Mesothelial cell of epicardium (in vitro differentiated cells): ENCODE measurements at places on chromosomes 3 and 15.

DNA sequence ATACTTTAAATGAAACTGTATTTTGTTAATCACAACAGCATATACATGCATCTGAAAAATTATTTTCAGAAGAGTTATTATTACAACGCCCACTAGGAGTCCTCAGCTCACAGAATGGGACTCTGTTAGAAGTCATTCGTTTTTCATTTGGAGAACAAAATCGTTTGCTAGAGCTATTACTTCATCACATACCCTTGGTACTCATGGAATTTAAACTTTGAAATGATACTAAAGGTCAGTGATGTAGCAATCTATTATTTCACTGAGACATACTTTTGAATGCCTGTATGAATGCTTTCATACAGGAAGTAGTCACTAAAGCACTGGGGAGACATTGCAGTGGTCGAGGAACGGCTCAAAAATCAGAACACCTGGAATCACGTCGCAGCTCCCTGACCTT lies 198.1 kb downstream of the MBNL1 start:
- DNase-seq: no peak

DNA sequence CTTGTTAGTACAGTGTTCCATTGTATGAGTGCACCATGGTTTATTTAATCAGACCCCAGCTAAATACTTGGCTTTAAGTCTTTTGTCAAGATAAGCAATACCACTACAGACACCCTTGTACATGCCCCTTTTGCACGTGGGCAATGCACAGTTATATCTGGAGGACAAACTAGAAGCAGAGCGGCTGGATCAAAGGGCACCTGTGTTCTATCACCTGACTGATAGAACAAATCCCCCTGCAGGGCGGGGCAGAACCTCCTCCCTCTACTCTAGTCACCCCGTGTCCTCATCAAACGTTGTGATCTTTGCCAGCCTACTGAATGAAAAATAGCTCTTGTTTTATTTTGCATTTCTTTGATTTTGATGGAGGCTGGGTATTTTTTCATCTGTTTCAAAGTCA lies 314.9 kb downstream of the TLE3 start:
- DNase-seq: no peak

DNA sequence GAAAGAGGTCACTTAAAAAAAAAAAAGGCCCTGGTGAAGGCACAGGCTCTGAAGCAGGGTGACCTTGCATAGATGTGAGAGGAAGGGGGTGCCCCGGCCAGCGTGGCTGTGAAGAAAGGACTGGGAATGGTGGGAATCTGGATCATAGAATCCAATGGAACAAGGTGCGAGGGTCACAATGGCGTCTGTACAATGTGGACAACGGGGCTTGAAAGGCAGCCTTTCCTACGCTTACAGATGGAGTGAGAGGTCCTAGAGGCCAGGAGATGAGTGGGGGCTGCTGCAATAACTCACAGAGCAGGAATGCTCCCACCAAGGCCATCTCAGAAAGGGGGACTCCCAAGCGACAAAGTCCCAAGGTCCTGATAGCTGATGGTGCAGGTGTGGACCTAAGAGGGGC lies 162.2 kb downstream of the ATP10A start:
- DNase-seq: no peak

GRCh38 chr3:16523778-16524177 lies 10.3 kb upstream of the RFTN1 start:
- DNase-seq: no peak

GRCh38 chr3:41239587-41239986 lies 40.3 kb downstream of the CTNNB1 start:
- no peak for DNase-seq

GRCh38 chr15:48440084-48440483 lies 108.9 kb downstream of the DUT start:
- DNase-seq: no peak

- no peak for DNase-seq
These were observed 8.3 kb downstream of the PSTPIP1 start for GRCh38 chr15:77002954-77003912.

DNA sequence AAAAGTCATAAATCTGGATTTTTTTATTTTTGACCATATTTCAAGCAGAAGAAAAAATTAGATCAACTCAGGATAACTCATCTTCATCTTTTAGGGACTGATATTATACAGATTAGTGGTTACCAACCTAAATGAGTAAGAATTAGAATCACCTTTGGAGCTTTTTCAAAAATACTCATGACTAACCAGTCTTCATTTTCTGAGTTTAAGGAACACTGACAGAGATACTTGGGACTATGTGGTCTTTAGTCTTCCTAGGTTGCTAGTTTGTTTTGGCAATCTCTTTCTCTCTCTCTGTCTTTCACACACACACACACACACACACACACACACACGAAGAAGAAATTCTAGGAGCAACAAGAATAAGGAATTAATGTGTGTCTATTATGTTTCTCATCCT lies 50.1 kb downstream of the TMOD3 start:
- no peak for DNase-seq

DNA sequence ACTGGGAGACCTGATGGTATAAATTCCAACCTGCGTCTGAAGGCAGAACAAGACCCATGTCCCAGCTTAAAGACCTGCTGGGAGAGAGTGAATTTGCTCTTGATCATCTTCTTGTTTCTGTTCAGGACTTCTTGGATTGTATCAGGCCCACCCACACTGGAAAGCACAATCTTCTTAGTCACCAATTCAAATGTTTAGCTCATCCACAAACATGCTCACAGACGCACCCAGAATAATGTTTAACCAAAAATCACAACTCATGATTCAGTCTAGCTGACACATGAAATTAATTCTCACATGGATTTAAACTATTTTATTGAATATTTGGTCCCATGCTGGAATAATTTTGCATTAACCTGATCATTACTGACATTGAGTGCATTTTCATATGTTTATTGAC lies 37.8 kb upstream of the GOLGA6L2 start:
- DNase-seq: no peak

DNA sequence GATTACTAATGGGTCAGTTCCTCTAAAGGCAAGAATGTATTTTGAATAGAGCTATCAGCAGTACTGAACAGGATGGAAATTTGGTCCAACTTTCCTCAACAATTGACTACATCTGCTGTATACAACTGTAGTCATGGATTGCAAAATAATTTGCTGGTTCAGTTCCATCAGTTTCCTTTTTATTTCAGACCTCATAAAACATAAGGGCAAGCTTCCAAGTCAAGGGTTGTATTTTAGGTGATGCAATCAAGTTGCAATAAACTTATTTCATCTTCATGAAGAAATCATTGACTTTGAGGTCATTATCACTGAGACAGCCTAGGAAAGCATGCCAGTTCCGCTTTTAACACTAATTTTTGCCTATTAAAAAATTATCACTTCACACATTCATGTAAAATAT lies 90.4 kb upstream of the TSEN2 start:
- DNase-seq: no peak

DNA sequence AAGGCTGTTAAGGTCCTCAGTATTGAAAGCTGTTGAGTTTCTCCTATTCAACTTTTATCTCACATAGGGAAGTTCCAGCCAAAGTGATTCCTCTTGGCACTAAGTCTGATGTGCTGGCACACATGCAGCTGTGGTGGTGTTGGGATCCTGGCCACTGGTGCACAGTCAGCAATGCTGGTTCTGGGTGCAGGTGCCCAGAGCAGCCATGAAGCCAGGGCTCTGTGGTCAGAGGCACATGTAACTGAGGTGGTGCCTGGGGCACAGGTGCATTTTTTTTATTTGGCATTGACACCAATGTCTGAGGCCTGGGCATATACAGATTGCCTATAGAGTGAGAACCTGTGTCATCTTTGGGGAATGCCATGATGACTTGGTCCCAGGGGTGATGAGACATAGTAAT lies 271.4 kb downstream of the POLQ start:
- DNase-seq: no peak
